ENCODE measurements at places on chromosomes 11 and 22.

- DNase-seq: no peak
These were observed 27.0 kb downstream of the SPATA19 start for GRCh38 chr11:133818302-133818701.

DNA sequence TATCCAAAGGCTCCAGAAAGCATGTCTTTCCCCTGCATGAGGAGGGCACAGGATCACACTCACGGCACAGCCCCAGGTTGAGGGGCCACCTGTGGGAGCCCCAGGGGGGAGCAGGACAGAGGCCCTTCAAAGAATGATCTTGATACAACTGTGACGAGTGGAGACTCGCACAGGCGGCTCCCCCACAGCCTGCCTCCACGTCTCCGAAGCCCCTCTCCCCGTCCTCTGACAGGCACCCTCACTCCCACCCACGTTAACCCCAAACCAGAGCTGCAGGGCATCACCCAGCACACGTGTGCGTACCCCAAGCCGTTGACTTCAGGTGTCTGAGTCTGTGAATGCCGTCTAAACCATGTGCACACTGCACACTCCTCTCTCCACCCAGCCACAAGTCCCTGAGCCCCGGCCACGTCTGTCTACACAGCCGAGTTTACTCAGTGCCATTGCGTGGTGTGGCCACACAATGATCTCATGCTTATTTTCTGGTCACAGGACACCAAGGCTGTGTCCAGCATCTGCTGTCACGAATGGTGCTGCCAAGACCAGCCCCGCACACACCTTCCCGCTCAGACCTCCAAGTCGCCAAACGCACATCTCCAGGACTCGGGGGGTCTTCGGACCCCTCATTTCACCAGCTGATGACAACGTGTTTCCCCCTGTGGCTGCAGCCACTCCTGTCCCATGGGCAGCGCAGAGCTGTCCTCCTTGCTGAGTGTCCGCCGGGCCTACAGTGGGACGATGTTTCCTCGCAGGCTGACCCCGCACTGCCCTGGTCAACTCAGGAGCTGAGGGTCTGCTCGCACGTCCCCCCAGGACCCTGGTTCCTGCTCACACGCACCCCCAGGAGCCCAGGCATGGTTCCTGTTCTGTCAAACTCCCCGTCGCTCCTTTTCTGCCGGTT lies 251.2 kb downstream of the BRD1 start:
- no peak for DNase-seq

DNA sequence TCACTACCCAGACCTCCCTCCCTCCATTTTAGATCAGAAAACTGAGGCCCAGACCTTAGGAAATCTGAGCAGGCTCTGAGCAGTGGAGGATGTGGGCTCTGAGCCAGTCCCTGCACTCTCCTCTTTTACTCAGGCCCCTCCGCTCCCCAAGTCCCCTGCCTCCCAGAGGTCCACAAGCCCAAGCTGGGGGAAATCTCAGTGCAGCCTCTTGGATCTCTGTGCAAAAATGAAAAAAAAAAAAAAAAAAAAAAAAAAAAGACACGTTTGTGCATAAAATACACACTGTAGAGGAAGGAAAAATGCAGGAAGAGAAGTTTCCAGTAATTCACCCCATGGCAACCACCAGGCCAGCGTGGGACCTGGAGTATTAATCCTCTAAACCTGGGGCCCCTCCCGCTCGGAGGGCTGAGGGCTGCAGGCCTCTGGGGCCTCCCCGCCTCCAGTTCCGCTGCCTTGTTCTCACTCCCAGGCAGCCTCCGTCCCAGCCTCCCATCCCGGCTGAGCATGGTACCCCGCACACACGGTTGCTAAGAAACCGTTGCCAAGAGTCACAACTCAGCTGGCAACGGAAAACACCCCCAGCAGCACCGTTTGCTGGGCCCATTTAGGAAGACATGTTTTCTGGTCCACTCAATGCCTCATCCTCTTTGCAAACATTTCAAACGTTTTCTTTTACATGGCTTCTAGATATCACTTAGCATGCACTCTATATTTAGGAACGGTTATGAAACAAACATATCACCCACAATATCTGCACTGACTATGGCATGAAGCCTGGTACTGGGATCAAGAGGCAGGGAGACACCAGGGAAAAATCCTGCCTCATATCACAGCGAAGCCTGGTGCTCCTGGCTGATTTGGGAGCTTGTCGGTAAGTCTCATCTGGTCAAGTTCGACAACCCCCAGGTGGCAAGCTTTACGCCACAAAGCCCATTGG lies 227.5 kb downstream of the CTTN start:
- no peak for DNase-seq

DNA sequence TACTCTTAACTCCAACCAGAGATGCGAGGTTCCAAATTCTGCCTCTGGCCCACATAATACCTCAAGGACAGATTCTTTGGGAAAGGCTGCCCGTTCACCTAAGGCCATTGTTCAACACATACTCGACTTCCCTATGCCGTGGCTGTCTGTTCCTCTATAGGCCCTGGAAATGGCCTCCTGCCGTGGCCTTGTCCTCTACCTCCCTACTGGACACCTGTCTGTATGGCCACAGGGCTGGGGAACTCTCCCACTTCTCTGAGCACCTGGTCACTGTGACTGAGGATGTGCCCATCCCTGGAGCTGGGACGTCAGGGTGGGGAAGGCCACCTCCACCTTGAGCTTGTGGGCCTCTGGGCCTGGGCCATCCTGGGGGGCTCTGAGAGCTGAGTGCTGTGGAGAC lies 340.5 kb upstream of the B3GAT1 start:
- DNase-seq: no peak

- DNase-seq: no peak
These were observed 23.0 kb downstream of the LMO2 start for GRCh38 chr11:33868647-33869461.
